ENCODE measurements at places on chromosomes 13 and 19. TPM values are rescaled to one million over a fixed set of nuclear protein-coding genes. Genes with fewer than 3 reads are reported as not detected.

TRPM4 gene
- total RNA-seq: 20.9 TPM

ZNF844 gene
- total RNA-seq: 5.7 TPM

UQCR11 gene
- 62.1 TPM for total RNA-seq

DNA sequence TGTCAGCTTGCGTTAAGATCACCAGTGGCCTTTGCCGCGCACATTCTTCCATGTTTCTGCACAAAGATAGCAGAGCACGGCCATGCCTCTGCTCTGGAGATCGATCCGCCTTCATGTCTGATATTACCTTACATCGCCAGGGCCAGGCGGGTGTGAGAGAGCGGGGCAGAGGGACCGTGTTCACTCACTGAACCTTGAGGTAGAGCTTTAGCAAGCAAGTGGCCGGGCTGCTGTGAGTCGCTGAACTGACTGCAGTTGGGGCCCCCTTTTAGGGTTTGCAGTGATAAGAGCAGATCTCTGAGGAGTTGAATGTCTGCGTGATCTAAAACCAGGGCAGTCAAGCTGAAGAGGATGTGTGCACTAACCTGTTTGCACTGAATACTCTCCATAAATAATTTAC, 275.4 kb upstream of the OBI1 start:
- no peak for DNase-seq

GRCh38 chr19:7524992-7525739, 2.7 kb downstream of the MCOLN1 start:
- DNase-seq: no peak

DNA sequence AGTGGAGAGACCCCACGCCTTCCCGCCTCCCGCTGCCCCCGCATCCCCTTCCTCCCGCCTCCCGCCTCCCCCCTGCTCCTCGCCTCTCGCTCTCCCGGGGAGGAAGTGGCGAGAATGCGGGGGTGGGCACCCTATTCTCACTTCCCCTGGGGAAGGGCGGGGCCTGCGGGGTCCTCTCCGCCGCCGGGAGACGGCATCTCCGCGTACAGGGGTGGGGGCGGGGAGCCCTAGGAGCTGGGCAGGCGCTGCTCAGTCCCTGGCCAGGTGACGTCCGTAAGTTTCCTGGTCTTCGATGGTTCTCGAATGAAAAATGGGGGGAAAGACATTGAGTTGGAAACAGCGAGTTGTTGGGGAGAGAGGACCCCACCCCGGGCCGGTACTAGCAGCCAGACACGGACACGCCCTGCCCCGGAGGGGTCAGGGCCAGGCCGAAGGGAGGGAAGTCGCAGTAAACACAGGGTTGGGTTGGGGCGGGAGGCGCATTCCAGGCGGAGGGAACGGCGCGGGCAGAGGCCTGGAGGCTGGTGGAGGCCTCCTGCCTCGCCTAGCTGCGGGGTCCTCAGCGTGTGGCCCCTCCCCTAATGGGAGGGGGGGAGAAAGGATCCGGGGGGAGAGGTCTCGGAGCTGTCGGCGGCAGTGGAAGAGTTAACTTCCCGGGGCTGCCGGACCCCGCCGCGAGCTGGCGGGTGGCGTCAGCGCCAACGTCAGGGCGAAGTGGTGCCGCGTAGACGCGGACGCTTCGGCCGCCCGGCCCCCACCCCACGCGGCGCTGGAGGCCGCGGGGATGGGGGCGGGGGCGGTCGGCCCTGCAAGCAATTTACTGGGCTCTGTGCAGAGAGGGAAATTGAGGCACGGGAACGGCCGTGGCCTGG, 10.4 kb upstream of the JUND start:
- peak; percentile 73 for DNase-seq

DNA sequence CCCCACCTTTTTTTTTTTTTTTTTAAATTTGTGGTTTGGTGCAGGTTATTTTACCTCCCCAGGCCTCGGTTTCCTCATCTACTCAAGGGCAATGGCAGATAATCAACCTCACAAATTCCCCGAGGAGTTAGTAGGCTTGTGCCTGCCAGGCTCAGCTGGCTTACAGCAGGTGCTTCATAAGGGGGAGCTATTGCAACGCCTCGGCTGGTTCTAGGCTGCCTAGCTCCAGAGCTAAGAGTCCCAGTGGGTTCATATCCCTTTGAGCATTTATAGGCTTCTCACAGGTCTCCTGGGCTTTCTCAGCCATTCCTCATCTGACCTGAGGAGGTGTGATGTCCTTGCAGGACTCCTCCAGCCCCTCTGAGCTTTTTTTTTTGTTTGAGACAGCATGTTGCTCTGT, 10.6 kb downstream of the BCKDHA start:
- no peak for DNase-seq

DNA sequence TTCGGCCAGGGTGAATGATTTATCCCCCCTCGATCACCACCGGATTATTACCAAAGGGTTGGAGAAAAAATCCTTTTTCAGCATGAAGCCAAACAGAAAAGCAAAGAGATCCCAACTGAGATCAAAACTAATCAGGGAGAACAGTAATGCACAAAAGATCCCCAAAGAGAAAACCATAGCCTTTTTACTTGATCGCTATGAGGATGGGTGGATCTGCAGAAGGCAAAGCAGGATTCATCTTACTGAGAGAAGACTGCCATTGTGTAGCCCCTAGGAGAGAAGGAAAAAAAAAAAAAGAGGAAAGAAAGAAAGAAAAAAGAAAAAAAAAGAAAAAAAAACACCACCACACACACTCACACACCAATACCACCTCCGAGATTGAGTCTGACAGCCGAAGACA, at the start of gene FGF14:
FGF14 (minus strand) TSS at position 283 of the 400 bp plus-strand sequence.
- no peak for DNase-seq

DNA sequence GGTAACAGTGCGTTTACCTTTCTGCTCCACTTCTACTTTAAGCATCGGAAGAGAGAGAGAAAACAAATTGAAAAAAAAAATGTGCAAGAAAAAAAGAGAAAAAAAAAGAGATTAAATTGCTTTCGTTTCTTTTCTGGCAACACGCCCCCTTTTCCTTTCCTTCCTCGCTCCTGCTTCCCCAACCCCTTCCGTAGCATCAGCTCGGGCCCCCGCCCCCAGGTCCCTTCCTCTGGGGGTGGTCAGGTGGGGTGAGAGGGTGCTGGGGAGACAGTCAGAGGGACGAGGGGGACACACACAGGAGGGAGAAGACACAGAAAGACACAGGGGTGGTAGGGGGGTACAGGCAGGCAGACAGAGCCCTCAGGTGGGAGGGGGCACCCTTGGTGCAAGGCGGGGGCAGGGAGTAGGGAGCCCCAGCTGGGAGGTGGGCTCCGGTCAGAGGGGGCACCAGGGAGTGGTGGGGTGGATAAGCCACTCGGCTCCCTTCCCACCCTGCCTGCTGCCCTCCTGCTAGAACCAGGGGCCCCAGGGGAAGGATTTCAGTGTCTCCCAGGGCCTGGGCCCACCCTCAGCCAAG, 30.7 kb upstream of the ASF1B start:
- no peak for DNase-seq

GRCh38 chr19:16368385-16369305, 44.0 kb downstream of the KLF2 start:
- DNase-seq: no peak

- no peak for DNase-seq
Measured at GRCh38 chr13:77781808-77782207, 84.3 kb downstream of the SLAIN1 start.

- no peak for DNase-seq
Measured at GRCh38 chr13:78325585-78325984, 277.8 kb downstream of the POU4F1 start.

DNA sequence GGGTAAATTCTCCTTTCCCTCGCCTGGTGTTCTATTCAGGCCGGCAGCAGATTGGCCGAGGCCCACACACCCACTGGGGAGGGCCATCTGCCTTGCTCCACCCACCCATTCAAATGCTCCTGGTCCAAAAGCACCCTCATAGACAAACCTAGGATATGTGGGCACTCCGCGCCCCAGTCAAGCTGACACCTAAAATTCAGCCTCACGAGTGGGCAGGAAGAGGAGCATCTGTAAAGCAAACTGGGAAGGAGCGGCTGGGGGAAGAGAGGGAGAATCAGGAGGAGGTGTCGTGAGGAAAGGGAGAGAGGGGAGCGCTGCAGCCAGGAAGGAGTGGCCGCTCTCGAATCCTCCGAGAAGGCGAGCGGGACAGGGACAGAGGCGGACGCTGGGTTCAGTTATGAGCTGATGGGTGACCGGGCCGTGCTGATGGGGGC, 136.9 kb downstream of the USP12 start:
- DNase-seq: no peak

DNA sequence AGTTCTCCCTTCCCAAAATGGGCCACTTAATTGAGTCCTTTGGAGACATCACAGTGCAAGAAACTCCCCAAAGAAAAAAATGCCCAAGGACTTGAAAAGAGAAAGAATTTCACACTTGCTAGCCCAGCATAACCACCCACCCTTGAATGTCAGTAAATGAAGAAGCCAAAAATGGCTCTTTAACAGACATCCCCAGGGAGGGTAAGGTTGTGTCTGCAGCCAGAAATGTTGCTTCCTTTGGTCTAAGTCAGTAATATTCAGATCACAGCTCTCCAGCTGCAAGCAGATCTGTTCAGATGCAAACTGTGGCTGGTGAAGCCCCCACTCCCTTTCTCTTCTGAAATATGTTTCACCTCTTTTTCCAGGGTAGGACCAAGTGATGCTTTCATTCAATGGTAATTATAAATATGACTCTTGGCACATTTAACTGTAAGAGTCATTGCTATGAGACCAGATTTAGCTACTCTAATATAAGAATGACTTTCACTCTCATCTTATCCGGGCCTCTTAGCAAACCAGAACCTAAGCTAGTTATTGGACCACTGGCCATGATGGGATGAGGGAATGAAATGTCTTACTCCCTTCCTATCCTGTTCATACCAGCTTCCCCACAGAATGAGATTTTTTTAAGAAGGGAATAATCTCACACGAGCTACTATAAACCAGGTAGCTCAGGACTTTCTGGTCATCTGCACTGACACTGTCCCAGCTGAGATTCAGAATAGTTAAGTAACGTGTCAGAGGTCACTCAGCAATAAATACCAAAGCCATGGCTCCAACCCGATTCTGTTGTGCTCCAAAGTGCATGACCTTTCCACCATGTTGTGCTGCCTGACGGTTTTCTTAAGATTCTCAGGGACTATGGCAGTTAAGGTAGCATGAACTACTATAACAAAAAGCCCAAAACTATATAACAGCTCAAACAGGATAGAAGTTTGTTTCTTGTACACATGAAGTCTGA, 234.1 kb downstream of the FOXO1 start:
- no peak for DNase-seq

- no peak for DNase-seq
Measured at GRCh38 chr13:75468098-75468497, 13.9 kb downstream of the TBC1D4 start.
